ENCODE measurements at places on chromosomes 3 and 15. TPM values are rescaled to one million over a fixed set of nuclear protein-coding genes. Genes with fewer than 3 reads are reported as not detected.

The UBA7 gene
- 39.1 TPM for total RNA-seq

The USP13 gene
- total RNA-seq, result 4.1 TPM

The FBXO40 gene
- not detected for total RNA-seq

The PSTPIP1 gene
- not detected for total RNA-seq

The PLSCR2 gene
- not detected for total RNA-seq

The ZMYND10 gene
- total RNA-seq, result 0.28 TPM

The VEPH1 gene
- 98.0 TPM for total RNA-seq

The SAMD7 gene
- not detected for total RNA-seq

The SUSD5 gene
- total RNA-seq, result 3.6 TPM
